ENCODE measurements at places on chromosomes 2 and 18. TPM values are rescaled to one million over a fixed set of nuclear protein-coding genes. Genes with fewer than 3 reads are reported as not detected.

DNA sequence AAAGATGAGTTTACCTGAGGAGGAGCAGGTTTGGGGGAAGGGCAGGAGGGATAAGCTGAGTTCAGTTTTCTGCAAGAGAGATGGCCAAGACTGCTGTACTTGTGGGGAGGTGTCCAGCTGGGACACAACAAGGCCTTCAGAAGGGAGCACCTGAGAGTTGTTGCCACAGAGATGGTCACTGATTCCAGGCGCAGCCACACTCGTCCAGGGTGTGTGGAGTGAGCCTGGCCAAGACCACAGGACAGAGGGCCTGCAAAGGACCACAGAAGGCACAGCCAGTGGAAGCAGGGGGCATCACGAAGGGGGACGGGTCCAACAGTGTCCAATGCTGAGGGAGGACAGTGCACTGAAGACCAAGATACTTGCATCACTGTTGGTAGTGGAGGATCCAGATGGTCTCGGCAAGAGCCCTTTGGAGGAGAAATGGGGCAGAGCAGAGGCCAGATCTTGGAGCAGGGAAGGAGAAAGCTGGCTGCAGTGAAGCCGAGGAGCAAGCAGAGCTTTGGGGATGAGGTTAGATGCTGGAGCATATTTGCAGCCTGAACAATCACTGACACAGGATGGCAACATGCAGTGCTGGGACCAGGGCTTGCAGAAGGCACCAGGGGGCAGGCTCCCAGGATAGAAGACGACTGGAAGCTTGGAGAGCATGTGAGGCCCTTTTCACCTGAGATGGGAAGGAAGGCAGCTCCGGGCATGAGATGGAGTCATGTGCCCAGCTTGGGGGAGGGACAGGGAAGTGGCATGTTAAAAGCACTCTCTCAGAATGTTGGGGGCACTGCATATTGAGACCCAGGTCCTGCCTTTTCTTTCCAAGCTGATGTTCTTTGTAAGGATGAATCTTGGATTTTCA, 214.0 kb downstream of the CYP26B1 start:
- DNase-seq, result no peak

- no peak for DNase-seq
Measured at GRCh38 chr2:241598487-241598886, 38.5 kb downstream of the THAP4 start.

EFR3B gene
- 0.98 TPM for total RNA-seq

SPATA3 gene
- total RNA-seq, result not detected
